ENCODE measurements at places on chromosomes 12 and 14.

DNA sequence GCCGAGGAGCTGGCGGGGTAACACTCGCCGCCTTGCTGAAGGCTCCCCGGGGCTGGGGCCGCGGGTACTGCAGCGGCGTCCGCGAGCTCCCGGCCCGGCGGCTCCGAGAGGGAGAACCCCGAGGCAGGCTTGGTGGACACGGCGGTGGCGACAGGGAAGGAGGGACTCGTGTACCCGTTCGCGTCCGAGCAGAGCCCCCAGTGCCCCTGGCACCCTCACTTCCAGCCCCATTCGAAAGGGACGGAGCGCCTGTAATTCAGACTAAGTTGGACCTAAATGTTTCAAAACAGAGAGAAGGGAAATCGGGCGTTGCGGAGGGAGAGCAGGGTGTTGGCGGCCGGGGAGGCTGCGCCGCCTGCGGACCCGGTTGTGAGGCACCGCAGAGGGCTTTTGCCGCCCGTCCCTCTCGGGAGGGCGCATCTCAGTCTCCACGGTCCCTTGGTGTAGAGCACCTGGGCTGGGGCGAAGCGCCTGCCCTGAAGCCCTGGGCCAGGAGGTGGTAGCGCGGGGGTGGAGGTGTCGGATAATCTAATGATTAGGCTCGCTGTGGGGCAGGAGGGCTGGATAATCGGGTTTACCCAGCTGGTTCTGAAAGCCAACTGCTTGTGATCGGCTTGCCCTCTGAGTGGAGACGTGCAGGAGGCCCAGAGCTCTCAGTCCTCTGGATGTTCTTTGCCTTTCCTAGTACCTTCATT, 771 bp downstream of the DAAM1 start:
- DNase-seq: peak; percentile 45

- DNase-seq: no peak
Measured at GRCh38 chr12:49912345-49913255, 8.9 kb upstream of the FAIM2 start.

GRCh38 chr12:75960954-75961661, 70.5 kb downstream of the PHLDA1 start:
- DNase-seq: no peak

GRCh38 chr14:42028607-42029006, 421.9 kb downstream of the LRFN5 start:
- no peak for DNase-seq

- DNase-seq: no peak
Measured at GRCh38 chr12:112944024-112944690, 5.9 kb downstream of the OAS3 start.

GRCh38 chr12:45518291-45519235, 210.9 kb upstream of the ARID2 start:
- no peak for DNase-seq

DNA sequence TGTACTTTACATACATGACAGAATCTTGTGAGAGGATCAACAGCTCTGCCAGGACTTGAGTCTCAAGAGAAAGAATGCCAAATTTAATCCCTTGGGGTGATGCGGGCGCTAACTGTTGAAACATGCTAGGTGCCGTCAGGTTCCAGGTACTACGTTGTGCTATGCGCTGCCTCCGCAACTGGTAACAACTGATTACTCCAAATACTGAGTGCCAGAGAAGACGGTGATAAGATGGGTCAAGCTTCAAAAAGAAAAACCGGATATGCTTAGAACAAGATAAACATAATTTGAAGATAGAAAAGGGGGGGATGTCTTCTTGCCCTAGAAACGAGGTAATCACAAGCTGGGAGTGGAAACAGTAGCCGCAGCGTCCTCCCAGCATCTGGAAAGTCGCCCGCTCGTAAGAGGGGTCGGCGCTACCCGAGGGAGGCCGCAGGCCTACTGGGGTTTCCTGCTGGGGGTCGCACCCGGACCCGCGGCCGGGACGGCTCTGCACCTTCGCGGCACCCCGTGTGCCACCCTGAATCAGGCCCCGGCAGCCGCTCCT, 678 bp downstream of the ZBTB25 start:
- peak; percentile 38 for DNase-seq

- no peak for DNase-seq
Measured at GRCh38 chr12:38163442-38163801, 153.2 kb upstream of the ALG10B start.

DNA sequence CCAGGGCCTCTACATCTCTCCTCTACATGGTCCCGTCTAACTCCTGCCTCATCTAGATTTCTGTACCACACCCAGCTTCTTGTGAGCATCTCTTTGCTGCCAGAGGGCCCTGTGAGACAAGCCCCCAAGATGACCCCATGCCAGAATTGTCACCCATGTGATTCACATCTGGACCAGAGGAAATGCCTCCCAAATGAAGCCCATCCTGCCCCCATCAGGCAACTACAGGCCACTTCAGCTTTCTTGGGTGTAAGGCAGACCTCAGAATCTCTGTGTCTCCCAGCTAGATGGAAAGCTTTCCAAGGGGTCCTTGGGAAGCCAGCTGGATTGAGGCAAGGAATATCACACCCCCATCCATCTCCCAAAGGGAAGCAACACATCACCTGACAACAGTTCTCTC, 9.3 kb upstream of the OAS3 start:
- DNase-seq: no peak

DNA sequence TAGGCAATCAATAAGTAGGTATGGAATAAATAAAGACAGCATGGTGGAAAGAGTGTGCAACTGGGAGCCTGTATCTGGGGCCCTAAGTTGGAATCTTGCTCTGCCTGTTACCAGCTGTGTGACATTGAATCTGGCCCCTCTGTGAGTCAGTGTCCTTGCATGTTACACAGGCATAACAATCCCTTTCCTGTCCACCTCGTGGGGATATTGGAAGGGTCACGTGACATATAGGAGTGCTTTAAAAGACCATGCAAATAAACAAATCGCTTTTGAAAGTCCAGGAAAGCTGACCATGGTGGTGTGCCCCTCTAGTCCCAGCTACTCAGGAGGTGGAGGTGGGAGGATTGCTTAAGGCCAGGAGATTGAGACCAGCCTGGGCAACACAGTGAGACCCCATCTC, 51.1 kb upstream of the VRK1 start:
- no peak for DNase-seq

DNA sequence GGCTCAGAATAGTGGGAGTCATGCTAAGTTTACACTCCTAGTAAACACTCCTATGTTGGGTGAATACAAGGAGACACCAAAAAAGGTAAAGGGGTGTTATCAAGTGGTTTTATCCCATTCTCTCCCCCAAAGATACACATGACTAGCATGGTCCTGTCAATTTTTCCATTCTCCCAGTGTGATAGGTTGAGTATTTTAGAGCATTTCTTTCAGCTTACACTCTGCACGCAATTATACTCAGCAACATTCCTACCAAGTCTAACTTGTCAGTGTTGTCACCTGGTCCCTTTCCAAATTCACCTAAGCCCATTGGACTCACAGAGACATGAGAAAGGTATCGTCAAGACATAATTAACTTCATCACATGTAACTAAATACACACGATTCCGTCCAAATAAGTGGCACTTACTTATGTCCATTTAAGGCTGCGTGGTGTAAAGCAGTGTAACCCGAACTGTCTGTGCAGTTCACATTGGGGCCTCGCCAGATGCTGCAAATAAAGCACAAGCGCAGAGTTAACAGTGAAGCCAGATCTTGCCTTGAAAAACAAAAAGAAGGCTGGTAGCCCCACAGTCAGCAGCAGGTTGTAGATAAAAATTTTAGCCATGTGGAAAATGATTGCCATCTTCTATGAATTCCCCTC, 159.7 kb downstream of the ANKS1B start:
- DNase-seq: no peak

DNA sequence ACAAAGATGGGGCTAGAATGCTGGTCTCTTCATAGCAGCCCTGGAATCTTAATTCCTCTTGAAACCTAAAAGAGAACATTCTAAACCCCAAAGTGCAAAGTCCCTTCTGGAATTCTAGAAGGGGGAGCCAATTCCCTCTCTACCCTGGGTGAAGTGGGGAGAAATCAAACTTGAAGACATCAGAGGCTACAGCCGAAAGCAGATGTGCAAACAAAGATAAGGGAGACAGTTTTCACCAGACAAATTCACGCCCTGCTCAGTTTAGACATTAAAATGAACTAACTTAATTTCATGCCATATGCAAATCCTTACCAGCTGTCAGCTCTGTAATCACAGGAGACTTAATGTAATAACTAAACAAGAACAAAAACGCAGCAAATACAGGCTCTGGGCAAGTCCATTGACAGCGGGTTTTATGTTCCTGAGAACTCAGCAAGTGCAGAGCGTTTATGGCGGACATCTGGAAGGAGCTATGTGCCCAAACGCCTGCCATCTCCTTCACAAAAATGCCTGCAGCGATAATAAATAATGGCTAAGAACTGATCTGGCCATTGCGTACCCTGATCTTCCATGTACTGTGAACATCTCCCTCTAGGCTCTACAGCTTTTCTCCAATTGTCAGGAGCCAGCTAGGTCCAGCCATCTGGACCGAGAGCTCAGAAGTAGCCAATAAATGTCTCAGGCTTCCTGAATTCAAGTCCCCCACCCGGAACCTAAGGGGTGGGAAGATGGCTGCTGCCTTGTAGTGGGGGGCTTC, 19.1 kb upstream of the FICD start:
- no peak for DNase-seq

DNA sequence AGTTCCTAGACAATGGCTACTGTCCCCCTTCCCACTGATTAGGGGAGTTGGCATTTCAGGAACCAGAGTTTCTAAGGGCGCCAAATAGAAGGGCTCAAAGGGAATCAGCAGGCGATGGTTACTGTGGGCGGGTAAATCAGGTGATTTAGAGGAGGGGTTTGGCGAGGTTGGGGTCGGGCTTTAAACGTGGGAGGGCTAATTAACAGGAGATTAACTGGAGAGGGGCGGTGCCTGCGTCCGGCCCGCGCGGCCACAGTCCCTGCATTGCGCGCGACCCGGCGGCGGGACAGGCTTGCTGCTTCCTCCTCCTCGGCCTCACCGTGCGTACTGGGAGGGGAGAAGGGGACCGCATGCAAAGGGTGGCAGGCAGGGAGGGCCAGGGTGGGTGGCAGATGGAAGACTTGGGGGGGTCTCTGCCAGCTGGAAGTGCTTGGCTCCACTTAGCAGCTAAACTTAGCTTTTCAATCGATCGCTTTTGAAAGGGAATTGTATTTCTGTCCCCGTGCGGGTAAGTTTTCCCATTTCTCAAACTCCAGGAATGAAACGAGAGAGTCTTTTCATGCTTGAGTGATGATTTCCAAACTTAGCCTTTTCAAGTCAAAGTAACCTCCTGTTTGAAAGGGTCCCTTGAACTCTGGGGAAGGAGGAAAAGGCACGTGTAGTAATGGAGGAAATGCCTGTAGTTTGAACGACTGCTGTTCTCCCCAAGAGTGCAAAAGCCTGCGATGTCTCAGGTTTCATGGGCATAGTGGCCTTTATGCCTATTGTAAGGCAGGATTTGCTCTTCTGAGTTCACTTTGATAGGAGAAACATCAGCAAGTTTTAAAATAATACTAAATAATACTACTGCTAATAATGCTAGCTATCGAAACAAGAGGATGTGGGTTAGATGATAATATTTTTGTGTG, at the start of gene MGST1:
TSS of gene MGST1 (plus strand) at position 255 of the 908 bp plus-strand sequence. CDS start 6,608 bp downstream, outside the sequence.
- DNase-seq: peak; percentile 70

DNA sequence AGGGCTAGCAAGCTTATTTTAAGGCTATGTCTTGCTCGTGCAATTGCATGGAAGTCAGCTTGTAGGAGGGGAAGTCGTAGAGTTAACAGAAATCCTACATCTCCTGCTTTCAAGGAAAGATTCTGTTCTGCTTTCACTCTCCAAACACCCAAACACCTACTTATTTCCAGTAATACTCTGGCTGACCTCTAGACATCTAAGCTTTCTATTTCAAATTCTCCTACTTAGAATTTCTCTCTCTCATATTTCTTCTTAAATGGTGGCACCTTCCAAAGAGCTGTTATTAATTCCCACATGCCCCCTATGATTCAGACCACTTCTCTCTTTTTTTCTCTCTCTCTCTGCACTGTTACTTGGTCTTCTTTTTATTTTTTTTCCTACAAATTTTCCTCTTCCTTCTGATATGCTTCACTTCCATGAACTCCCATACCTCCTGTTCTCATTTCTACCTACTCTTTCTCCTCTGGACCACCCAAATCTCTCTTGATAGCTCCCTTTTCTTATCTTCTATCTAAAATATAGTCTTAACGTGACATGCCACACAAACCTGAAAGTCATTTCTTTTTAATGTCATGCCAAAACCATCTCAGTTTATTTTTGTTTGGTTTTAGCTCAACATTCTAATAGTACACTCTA, 90.8 kb downstream of the RPS6KA5 start:
- DNase-seq: peak; percentile 16

DNA sequence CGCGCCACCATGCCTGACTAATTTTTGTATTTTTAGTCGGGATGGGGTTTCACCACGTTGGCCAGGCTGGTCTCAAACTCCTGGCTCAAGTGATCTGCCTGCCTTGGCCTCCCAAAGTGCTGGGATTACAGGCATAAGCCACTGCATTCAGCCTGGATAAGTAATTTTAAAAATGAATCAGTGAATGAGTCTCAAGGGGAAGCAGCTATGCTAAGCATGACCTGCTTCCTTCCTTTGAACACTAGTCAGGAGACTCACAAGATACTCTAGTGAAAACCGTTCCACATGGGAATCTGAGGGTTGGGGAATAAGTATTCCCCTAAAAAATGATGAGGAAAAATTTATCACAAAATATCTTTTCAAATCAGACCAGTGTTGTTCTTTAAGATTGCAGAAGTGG, 10.7 kb upstream of the FAM234B start:
- no peak for DNase-seq

- no peak for DNase-seq
Measured at GRCh38 chr12:4802841-4803240, 82.6 kb downstream of the GALNT8 start.

GRCh38 chr12:50563434-50563787, 58.6 kb downstream of the DIP2B start:
- no peak for DNase-seq

- peak; percentile 89 for DNase-seq
Measured at GRCh38 chr12:14993537-14994266, 20.9 kb downstream of the PDE6H start.

DNA sequence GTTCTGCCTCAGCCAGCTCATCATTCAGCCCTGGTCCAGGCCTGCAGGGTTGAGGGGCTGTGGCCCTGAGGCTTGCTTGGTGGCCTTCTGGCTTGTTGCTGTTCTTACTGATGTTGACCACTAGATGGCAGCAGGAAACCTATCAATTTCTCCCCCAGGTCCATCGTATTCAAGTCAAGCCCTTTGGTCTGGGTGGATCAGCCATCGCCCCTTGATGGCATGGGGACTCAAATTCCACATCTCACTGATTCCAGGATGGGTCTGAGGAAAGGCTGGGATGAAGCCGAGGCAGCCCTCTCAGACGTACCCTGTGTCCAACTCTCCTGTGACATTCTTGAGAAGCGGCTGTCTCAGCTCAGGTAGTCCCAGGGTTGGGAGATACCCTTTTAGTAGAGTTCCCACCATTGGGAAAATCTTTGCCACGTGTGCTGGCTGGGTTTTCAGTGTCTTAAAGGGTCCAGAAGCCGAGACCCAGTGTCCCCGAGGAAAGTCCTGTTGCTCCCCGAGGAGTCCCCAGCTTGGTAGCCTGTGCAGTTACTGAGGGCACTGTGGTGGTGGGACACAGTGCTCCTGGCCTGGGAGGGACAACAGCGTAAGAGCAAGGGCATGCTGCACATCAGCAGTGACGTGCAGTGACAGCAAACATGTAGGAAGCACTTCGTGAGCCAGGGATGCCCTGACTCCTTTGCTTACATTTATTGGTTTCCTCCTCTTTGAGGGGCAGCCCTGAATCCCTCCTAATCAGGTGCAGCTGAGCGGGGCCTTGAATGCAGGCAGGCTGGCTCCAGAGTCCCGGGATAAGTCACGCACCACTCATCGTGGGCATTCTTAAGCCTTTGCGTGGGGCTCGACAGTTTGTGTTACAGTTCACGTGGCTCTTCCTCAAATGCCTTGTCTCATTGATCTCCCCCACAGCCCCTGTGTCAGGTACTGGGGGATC, 58.6 kb downstream of the TSPAN9 start:
- peak; percentile 69 for DNase-seq

GRCh38 chr12:91264178-91264577, 81.6 kb upstream of the DCN start:
- peak; percentile 49 for DNase-seq

Measured in iris pigment epithelial cell (primary cell).